Fibroblast of mammary gland (primary cell): ENCODE measurements at places on chromosomes 1 and 21.

DNA sequence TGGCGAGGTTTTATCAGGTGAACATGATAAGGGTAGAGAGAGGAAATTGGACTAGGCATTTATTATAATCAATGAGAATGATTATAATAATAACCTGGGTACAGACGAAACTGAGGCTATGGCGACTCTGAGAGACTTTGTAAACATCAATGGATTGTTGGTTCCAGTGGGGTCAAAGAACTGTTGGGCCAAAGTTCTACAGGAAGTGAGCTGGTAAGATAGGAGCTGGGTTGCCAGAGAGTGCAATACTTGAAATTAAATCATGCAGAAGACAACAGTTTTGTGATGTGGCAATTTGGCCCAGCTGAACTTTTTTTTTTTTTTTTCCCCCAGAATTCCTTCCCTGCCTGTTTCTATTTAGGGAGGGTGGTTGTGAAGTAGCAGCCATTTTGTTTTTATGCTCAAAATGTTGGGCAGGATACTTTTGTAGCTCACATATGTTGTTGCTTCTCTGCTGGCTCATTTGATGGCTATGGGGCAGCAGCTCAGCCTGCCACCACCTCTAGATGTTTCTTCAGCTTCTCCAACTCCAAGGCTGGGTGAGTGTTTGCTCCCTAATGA, 286.5 kb upstream of the B3GALT2 start:
- DNase-seq: no peak

GRCh38 chr1:94864821-94865220, 44.7 kb downstream of the SLC44A3 start:
- DNase-seq: peak; percentile 40

DNA sequence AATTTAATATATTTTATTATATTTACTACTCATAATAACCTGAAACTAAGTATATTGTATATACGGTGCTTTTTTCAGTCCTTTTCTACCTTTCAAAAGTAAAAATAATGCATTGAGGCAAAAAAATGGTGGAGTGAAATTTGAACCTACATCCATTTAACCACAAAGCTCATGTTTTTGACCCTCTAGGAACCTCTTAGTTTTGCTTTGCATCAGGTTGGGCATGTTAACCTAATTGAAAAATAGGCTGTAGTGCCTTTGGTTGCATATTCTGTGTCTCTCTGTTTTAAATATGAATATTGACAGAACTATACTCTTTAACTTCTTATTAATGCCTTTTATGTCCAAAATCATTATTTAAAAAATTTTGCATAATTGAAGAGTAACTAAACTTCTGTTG, 3.8 kb downstream of the SGIP1 start:
- no peak for DNase-seq

DNA sequence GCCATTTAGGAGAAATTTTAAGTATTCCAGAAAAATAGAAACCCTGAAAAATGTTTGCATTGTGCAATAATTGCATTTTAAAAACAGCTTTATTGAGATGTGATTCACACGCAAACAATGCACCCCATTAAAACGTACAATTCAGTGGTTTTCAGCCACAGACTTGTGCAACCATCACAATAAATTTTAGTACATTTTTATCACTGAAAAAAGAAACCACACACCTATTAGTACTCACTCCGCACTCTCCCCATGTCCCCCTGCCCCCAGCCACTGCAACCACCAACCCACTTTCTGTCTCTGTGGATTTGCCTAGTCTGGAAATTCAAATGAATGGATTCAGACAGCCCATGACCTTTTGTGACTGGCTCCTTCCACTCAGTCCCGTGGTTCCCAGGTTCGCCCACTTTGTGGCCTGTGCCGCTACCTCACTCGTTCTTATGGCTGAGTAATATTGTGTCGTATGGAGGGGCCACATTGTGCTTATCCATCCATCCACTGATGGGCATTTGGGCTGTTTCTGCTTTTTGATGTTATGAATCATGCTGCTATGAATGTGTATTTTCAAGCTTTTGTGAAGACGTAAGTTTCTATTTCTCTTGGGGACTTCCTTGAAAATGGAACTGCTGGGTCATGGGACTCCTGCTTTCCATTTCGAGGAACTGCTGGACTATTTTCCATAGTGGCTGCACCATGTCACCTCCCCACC, 147.7 kb upstream of the ARHGEF16 start:
- DNase-seq: peak; percentile 85

- DNase-seq: no peak
Observed at GRCh38 chr1:10401281-10401680, 2.4 kb downstream of the PGD start.

DNA sequence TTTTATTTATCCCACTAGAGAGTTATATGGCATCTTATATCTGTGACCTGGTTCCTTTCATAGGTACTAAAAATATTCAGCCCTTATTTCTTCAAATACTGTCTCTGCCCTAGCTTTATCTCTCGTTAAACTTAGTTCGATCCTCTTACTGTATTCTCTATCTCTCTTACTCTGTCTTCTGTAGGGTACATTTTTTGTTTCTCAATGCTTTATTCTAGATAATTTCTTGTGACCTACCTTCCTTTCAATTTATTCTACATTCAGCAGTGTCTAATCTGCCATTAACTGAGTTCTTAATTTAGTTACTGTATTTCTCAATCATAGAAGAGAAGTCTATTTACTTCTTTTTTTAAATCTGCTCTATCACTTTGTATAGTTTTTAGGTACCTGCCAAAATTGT, 1.8 kb upstream of the ZFP69 start:
- no peak for DNase-seq

- peak; percentile 51 for DNase-seq
Observed at GRCh38 chr1:10338047-10338446, 60.8 kb upstream of the PGD start.

DNA sequence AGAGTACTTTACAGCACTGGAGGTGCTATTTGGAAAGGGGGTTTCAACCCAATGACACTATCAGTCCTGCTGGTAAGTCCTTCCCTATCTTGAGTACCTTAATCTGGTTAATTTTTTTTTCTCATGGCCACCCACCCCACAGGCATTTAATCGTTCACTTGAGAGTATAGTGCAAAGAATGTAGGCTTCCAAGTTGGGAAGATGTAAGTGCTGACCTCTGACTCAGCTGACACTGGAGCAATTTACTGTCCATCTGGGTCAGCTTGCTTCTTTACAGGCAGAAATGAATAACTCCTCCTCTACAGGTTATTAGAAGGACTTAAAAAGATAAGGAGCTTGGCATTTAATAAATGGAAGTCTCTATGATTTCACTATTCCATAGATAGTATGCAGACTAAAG, 89.6 kb downstream of the AK5 start:
- peak; percentile 55 for DNase-seq

DNA sequence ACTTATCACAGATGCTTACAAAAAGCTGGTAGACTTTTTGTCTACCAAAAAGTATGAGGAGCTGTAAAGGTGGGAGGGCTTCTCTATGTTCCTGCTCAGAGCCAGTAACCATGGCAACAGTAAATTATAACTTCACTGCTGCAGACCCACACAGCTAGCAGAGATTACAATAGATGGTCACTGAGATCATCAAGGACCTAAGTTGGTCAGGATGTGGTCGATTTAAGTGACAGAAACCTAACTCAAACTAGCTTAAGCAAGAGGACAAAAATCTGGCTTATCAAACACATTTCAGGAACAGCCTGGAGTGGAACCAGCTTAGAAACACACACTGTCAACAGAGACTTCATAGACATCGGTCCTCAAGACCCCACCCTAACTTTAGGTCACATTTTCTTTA, 113.4 kb upstream of the ATP1A1 start:
- DNase-seq: no peak

GRCh38 chr1:44848456-44849181, 5.6 kb upstream of the PTCH2 start:
- DNase-seq: no peak

DNA sequence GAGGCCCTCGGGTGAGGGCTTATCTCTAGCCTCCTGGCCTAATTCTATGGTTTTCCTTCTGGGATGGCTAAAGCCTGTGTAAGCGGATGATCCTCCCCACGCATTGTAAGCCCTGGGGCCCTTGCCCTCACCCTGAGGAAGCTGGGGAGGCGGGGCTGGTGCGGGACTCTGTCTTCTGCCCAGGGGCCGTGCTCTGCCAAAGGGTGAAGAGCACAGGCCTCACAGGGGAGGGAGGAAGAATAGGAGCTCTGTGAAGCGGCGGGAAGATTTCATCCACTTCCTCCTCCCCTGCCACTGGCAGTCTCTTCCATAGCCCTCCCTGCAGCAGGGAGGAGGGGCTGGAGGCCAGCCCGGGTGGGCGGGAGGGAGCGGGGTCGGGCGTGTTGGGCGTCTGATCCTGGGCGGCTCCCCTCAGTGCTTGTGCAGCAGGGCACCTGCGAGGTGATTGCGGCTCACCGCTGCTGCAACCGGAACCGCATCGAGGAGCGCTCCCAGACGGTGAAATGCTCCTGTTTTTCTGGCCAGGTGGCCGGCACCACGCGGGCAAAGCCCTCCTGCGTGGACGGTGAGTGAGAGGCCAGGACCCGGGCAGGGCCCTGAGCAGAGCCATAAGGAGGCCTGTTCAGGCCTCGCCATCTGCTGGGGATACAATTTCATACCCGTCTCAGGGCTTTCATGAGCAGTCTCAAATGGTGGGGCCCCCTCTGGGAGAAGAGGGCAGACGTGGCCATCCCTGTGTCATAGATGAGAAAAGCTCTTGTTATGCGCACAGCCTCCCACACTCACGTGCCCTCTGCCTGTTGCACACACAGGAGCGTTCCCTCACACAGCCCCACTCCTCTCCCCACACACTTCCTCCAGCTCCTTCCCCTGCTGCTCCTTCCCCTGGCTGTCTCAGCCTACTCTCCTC, 7.7 kb upstream of the PPM1J start:
- DNase-seq: peak; percentile 51

- no peak for DNase-seq
Observed at GRCh38 chr1:47442842-47443529, 5.1 kb downstream of the FOXD2 start.

DNA sequence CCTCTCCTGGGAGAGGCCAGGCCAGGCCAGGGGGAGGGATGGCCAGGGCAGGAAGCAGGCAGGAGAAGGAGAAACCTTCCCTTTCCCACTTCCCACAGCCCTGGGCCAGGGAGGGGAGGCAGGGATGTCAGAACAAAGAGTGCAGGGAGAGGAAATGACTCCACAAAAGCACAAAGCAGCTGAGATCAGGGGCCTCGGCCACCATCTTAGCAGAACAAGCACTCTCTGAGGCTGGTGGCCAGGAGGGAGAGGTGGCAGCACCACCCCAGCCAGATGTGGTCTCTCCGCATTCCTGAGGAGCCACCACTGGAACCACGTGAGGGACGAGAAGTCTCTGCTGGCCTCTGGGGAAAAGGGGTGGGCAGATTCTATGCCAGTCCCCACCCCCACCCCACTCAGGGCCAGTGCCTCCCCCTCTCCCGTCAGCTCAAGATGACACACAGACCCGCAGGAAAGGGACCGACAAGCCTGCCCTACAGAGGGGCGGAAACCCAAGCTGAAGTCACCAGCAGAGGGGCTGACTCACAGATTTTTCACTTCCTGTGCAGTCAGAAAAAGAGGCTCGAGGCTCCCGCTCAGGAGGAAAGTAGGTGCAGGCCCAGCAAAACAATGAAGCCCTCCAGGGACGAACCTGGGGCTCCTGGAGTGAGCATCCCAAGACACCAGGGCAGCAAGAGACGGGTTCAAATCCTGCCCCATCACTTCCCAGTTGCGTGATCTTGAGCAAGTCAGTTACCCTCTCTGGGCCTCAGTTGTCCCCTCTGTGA, 24.1 kb upstream of the ALDH4A1 start:
- DNase-seq: peak; percentile 93

DNA sequence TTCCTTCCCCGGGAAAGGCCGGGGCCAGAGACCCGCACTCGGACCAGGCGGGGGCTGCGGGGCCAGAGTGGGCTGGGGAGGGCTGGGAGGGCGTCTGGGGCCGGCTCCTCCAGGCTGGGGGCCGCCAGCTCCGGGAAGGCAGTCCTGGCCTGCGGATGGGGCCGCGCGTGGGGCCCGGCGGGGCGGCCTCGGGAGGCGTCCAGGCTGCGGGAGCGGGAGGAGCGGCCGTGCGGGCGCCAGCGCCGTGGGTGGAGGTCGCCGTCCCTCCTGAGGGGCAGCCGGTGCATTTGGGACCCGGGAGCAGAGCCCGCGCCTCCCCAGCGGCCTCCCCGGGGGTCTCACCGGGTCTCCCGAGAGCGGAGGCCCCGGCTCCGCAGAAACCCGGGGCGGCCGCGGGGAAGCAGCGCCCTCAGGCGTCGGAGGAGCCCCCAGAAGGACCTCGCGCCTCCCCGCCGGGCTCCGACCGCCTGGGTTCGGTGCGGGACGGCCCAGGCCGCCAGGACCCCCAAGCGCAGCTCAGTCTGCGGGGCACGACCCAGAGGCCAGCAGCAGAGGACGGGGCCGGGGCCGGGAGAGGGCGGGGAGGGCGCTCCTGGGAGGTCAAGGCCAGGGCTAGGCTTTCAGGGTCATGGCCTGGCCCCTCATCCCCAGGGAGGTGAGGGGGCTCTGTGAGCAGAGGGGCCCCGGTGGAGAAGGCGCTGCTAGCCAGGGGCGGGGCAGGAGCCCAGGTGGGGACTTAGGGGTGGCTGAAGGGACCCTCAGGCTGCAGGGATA, 7.2 kb upstream of the SLX9 start:
- DNase-seq: no peak

DNA sequence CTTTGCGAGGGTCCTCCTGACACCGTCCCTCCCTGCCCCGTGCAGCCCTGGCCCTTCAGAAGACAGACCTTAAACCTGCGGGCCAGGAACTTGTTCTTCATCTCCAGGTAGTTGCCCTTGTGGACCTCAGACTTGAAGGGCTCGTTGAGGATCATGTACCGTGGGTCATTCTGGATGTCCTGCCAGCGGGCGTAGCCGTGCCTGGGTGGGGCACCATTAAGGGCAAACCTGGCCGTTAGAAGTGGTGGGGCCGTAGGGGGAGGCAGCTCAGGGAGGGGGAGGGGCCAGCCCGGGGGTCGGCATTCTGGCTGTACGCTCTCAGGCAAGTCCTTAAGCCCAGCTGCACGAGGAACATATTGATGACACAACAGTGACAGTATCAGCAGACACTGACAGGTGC, 64.6 kb downstream of the KCNAB2 start:
- no peak for DNase-seq

GRCh38 chr21:43294194-43294902, 125.5 kb downstream of the CRYAA start:
- no peak for DNase-seq

DNA sequence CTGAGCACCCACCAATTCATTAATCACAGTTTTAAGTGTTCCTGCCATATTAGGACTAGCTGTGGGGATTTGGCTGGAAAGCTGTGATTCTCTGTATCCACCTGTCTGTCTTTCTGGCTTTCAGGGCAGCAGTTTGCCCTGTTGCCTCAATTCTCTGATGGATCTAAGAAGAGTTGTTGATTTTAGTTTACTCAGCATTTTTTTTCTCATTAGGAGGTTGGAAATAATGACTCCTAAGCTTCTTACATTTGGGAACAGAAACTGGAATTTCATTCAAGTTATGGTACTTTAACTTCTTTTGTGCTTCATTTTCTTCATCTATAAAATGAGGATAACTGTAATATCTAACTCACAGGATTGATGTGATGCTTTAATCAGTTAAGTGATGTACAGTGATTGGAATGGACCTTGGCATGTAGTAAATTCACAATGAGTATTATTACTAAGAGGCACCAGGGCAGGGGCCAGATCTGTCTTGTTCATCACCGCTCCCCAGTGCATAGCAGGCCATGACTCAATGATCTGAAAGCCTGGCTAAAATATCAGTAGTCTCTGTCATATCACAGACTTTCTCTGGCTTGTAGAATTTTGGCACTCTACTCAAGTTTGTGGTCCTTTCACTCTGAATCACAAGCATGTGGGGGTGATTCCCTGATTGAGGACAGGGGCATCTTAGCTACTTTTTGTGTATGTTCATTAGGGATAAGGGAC, 51.4 kb upstream of the GREM2 start:
- peak; percentile 87 for DNase-seq
